ENCODE measurements at places on chromosomes 3 and 15. TPM values are rescaled to one million over a fixed set of nuclear protein-coding genes. Genes with fewer than 3 reads are reported as not detected.

GRCh38 chr15:80514071-80514780 lies 110.0 kb downstream of the ARNT2 start:
- no peak for DNase-seq

DNA sequence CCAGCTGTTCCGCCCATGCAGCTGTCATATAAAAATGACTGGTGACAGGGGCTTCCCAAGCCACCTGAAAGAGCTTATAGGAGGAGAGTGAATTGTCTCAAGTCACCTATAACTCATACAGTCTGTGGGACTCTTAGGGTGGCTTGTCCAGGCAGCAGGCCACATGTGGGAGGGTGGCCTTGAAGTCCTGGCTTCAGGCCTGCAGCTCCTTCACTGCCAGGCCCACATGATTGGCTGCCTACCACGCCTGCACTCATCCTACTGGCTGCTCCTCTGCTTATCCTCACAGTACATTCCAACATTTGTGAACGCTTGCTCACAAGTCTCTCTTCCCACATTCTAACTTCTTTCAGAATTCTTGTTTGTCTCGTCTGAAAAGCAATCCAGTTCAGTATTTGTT lies 41.1 kb upstream of the TIPARP start:
- DNase-seq: no peak

Gene SKIC8
- total RNA-seq: 55.7 TPM

Gene KLHL18
- 27.2 TPM for total RNA-seq

Gene PLSCR2
- total RNA-seq: 2.6 TPM
